ENCODE measurements at places on chromosomes 1 and 21. TPM values are rescaled to one million over a fixed set of nuclear protein-coding genes. Genes with fewer than 3 reads are reported as not detected.

- H3K36me3 ChIP-seq: no peaks in the 10 kb centered on the region
- no peak for DNase-seq
- H3K27me3 ChIP-seq: no peaks in the 10 kb centered on the region
Measured at GRCh38 chr1:109790735-109791494, 27.2 kb upstream of the EPS8L3 start.

LIPI gene
- not detected for total RNA-seq

S100A3 gene
- total RNA-seq: 0.70 TPM

- no peaks in the 10 kb centered on the region for H3K36me3 ChIP-seq
- H3K27me3 ChIP-seq: no peaks in the 10 kb centered on the region
- no peak for DNase-seq
- peaks cover 47% of the 10 kb centered on the region for H3K4me1 ChIP-seq
Measured at GRCh38 chr1:180170546-180171151, 16.0 kb downstream of the QSOX1 start.

- H3K36me3 ChIP-seq: no peaks in the 10 kb centered on the region
- no peaks in the 10 kb centered on the region for H3K27me3 ChIP-seq
- no peak overlapping the region for H3K27ac ChIP-seq
- no peak overlapping the region for H3K4me3 ChIP-seq
- no peak for DNase-seq
Measured at GRCh38 chr1:37028981-37029617, 5.2 kb downstream of the GRIK3 start.

DNA sequence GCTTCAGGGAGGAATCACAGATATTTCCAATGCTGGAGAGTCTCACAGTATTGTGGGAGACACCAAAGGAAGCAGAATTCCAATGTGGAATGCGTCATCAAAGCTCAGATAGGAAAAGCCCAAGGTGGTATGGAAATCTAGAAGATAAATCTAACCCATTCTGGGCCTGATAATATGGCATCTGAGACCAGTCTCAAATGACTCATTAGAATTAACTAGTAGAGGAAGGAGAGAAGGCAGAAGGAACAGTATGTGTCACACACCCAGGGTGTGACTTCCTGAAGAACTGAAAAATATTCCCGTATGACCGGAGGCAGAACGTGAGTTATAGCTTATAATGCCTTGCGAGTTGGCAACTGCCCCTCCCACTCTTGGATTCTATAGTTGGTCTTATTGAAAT lies 499.2 kb downstream of the PLPP3 start:
- no peak overlapping the region for H3K4me3 ChIP-seq
- no peaks in the 10 kb centered on the region for H3K27me3 ChIP-seq
- H3K4me1 ChIP-seq: no peaks in the 10 kb centered on the region
- H3K36me3 ChIP-seq: no peaks in the 10 kb centered on the region
- no peak for DNase-seq

DNA sequence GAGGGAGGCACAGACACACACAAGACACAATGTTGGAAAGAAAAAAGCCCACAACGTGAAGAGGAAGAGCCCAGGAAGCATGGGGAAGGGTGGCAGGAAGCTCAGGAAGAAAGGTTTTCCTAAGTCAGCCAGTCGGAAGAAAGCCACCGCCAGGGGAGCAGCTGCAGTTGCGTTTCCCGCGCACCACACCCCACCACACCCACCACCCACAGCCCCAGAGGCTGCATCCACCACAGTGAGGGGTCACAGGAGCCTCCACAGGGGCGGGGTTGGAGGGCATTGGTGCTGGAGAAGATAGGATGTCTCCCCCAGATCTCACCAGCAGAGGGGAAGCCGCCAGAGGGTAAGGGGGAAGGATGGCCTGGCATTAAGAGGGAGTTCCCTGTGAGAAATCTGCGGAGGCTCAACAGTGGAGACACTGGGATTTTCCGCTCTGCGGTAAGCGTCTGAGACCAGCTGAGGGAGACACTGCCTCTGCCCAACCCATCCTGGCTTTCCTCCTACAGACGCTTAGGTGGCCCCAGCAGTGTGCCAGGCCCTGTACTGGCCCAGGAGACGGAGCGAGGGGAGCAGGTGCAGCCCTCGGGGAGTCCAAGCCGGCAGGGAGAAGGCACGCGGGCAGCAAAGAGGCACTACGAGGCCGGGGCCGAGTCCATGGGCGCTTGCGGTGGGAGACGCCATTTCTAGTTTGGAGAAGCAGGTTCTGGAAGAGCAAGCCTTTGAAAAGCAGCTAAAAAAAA lies 19.8 kb downstream of the PGLYRP3 start:
- H3K4me3 ChIP-seq: no peak overlapping the region
- no peaks in the 10 kb centered on the region for H3K27me3 ChIP-seq
- no peaks in the 10 kb centered on the region for H3K36me3 ChIP-seq
- H3K4me1 ChIP-seq: no peaks in the 10 kb centered on the region

FCRL2 gene
- total RNA-seq: not detected

- H3K36me3 ChIP-seq: no peaks in the 10 kb centered on the region
- H3K4me1 ChIP-seq: peaks cover 4% of the 10 kb centered on the region
- DNase-seq: peak; percentile 46
- peak overlapping the region; percentile 55 for H3K4me3 ChIP-seq
- H3K27me3 ChIP-seq: no peaks in the 10 kb centered on the region
- H3K27ac ChIP-seq: peak overlapping the region; percentile 89
Measured at GRCh38 chr21:45405819-45406762, 1.1 kb downstream of the COL18A1 start.

GRCh38 chr1:16521288-16521583 lies 7.2 kb upstream of the RNU1-1 start:
- no peaks in the 10 kb centered on the region for H3K36me3 ChIP-seq
- H3K27ac ChIP-seq: no peak overlapping the region
- no peak overlapping the region for H3K4me3 ChIP-seq
- no peak for DNase-seq
- H3K4me1 ChIP-seq: no peaks in the 10 kb centered on the region
- no peaks in the 10 kb centered on the region for H3K27me3 ChIP-seq

GRCh38 chr1:50633465-50633864 lies 210.2 kb upstream of the DMRTA2 start:
- no peaks in the 10 kb centered on the region for H3K27me3 ChIP-seq
- no peak overlapping the region for H3K4me3 ChIP-seq
- H3K36me3 ChIP-seq: no peaks in the 10 kb centered on the region
- no peak for DNase-seq

DNA sequence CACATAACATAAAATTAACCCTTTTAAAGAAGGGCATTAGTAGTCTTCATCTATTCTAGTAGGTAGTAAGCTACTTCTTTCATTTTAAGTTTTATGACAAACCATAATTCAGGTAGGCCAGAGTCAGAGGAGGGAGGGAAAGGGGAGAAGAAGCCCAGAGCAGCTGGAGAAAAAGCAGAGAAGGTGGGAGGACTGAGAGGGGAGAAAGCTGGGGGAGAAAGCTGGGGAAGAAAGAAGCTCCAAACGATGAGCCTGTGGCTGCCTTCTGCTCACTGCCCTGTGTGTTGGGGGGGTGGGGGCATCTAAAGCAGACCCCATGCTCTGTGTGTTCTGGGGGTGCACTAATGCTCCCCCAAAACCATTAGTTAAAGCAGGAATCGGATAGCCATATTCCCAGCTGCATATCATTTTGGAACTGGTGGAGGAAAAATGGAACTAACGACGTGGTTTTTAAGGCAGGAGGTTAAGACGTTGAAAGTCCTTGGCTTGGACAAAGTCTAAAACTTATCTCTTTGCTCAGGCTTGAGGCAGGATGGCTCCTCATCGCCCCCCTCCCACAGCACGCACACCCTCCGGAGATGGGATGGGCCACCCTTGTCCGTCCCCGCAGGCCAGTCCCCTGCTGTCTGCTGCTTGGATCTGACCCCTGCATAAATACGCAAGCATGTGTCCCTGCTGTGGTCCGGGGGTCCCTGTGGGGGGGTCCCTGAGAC lies 184.2 kb downstream of the DYRK1A start:
- no peaks in the 10 kb centered on the region for H3K27me3 ChIP-seq
- no peaks in the 10 kb centered on the region for H3K36me3 ChIP-seq
- no peak overlapping the region for H3K4me3 ChIP-seq
- DNase-seq: no peak
- no peak overlapping the region for H3K27ac ChIP-seq
- H3K4me1 ChIP-seq: no peaks in the 10 kb centered on the region

DNA sequence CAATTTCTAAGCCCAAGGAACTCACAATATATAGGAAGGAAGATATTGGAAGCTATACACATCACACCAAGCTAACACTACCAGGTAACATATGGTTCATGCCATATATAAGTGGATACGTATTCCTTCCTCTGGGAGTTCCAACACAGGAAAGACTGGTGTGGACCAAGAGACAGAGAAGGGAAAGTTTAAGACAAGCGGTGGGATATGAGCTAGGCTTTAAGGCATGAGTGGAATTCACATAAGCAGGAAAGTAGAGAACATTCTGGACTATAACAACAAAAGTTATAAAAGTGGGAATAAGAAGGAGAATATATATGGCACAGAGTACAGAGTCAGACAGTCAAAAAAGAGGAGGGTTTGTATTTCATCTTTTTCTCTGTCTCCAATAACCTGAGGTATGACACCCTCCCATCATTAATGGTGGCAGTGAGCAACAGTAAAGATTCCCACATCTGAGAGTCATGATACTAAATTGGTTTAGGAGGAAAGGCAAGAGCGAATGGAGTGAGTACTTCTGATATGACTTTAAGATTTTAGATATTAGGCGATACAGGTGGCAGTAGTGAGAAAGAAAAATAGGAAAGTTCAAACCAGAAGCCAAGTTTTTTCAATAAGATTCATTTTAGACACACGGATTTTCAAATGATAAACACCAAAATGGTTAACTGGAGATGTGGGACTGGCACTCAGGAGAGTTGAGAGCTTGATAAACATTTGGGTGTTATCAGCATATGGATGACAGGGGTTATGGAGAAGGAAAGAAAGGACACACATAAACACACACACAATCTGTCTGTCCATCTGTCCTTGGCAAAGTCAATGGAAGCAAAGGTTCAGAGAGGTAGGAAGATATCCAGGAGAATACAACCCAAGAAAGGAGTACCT lies 87.4 kb upstream of the TTC39A start:
- no peak overlapping the region for H3K4me3 ChIP-seq
- DNase-seq: no peak
- no peak overlapping the region for H3K27ac ChIP-seq
- no peaks in the 10 kb centered on the region for H3K36me3 ChIP-seq

DNA sequence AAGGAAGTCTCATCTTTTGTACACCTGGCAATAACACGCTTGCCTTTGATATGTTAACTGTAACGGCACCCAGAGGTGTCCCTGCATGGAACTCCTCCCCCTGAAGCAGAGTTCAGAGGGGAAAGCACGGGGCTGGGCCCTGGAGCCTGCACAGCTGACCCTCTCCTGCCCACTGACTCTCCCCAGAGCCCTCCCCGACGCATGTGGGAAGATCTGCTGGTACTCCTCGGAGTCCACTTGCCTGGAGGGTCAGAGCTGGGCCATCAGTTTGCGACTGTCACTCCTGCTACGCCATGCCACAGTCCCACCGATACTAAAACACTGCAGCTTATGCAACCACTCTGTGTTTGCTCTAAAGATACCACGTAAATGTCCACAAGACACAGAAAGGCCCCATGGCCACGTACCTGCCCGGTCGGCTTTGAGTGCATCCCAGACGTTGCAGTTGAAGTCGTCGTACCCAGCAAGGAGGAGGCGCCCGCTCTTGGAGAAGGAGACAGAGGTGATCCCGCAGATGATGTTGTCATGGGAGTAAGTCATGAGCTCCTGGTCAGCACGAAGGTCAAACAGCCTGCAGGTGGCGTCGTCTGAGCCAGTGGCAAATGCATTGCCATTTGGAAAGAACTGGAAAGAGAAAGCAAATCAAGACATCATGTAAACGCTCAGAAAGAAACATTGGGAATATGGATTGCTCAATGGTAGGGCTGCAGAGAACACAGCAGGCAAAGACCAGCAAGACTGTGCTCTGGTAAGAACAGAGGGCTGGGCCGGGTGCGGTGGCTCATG lies 10.6 kb upstream of the NADK start:
- no peak overlapping the region for H3K4me3 ChIP-seq
- no peaks in the 10 kb centered on the region for H3K27me3 ChIP-seq
- no peak overlapping the region for H3K27ac ChIP-seq
- no peaks in the 10 kb centered on the region for H3K4me1 ChIP-seq
- peaks cover 58% of the 10 kb centered on the region for H3K36me3 ChIP-seq

GRCh38 chr1:161730050-161730564 lies 8.8 kb downstream of the FCRLB start:
- H3K4me1 ChIP-seq: no peaks in the 10 kb centered on the region
- DNase-seq: no peak
- no peaks in the 10 kb centered on the region for H3K36me3 ChIP-seq
- no peaks in the 10 kb centered on the region for H3K27me3 ChIP-seq

DNA sequence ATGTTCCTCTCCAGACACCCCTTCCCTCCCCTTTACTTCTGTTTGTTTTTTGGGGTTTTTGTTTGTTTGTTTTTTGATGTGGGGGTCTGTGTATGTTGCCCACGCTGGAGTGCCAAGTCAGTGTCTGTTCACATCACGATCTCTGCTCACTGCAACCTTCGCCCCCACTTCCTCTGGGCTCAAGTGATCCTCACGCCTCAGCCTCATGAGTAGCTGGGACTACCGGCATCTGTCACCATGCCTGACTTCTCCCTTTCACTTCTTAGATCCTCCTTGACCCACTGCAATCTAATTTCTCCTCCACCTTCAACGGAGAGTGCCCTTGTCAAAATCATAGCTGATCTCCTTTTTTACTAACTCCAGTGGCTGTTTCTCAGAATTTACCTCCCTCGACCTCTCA lies 100.7 kb upstream of the KIF26B start:
- H3K4me3 ChIP-seq: no peak overlapping the region
- no peak overlapping the region for H3K27ac ChIP-seq
- no peaks in the 10 kb centered on the region for H3K36me3 ChIP-seq
- DNase-seq: no peak
- H3K27me3 ChIP-seq: no peaks in the 10 kb centered on the region

PLA2G2F gene
- total RNA-seq: not detected

DNA sequence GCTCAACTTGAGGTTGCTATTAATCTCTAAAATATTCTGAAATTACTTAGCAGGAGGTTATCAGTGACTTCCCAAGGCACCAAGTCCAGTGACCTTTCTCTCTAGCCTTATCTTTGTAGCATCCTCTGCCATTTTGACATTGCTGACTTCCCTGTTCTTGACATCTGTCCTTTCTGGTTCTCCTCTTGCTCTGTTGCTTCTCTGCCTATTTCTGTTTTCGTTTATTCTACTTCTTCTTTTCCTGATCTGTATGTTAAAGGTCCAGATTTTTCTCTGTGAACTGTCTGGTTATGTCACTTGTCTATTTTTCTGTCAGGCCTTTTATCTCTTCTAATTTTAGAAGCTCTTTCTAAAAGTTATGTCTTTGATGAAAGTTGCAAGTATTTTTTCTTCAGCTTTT lies 178.8 kb downstream of the VPS13D start:
- H3K36me3 ChIP-seq: no peaks in the 10 kb centered on the region
- no peak overlapping the region for H3K27ac ChIP-seq
- no peak overlapping the region for H3K4me3 ChIP-seq
- no peaks in the 10 kb centered on the region for H3K27me3 ChIP-seq
- H3K4me1 ChIP-seq: peaks cover 22% of the 10 kb centered on the region
- DNase-seq: no peak

DNA sequence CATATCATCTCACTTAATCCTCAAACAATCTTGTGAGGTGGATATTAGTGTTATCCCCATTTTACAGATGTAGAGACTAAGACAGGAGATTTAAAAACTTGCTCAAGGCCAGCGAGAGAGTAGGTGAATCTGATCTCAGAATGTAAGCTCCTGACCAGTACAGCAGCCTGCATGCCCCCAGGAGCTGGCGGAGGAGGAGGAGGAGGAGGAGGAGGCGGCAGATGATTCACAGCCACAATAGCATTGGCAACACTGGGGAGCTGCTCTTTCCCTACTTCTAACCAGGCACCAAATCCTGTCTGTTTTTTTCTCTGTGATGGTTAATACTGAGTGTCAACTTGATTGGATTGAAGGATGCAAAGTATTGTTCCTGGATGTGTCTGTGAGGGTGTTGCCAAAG lies 243.2 kb downstream of the ATG4C start:
- DNase-seq: no peak
- no peaks in the 10 kb centered on the region for H3K36me3 ChIP-seq
- no peak overlapping the region for H3K27ac ChIP-seq
- H3K27me3 ChIP-seq: no peaks in the 10 kb centered on the region

LCA5L gene
- 1.7 TPM for total RNA-seq

SMIM1 gene
- 6.8 TPM for total RNA-seq

Data from pancreas (tissue), 10 donors.